ENCODE measurements at places on chromosomes 3 and 15.

DNA sequence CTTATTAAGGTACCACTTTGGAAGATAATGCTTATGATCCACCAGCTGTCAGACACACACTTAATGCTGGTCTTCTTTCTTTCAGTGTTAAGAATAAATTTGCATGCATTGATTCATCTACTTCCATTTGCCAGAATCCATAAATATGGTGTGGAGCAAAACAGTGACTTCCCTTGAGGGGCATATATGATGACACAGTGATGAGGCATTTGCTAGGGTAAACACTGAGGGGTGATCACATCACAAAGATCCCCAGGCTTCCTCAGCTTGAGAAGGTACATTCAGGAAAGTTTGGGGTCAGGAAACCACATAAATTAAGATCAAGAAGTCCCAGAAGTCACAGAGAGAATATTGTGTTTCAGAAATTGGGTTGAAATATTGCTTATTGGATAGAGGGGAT is 9.9 kb upstream of the ZBED2 start:
- DNase-seq: no peak

GRCh38 chr15:51267703-51268083 is 70.7 kb downstream of the CYP19A1 start:
- DNase-seq: no peak

- DNase-seq: no peak
These were observed 214.8 kb downstream of the FMN1 start for GRCh38 chr15:32979710-32980109.

DNA sequence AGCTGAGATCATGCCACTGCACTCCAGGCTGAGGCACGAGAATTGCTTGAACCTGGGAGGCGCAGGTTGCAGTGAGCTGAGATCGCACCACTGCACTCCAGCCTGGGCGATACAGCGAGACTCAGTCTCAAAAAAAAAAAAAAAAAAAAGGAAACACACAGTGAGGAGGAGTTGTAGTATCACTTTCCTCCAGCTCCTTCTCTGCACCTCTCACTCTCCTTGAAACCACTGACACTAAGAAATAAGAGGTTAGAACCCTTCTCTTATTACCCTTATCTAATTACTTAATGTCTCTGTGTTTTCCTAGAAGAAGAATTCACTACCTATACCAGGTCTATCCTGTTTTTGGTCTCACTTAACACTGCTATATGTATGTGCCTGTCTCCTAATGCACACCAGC is 31.7 kb downstream of the RAB27A start:
- no peak for DNase-seq

GRCh38 chr15:29382862-29383261 is 113.2 kb upstream of the NSMCE3 start:
- DNase-seq: no peak

GRCh38 chr3:80993241-80993945 is 768.1 kb downstream of the GBE1 start:
- DNase-seq: no peak

- DNase-seq: no peak
These were observed 56.9 kb upstream of the PHLDB2 start for GRCh38 chr3:111802163-111802625.

GRCh38 chr3:28637742-28638141 is 289.1 kb upstream of the AZI2 start:
- DNase-seq: no peak

DNA sequence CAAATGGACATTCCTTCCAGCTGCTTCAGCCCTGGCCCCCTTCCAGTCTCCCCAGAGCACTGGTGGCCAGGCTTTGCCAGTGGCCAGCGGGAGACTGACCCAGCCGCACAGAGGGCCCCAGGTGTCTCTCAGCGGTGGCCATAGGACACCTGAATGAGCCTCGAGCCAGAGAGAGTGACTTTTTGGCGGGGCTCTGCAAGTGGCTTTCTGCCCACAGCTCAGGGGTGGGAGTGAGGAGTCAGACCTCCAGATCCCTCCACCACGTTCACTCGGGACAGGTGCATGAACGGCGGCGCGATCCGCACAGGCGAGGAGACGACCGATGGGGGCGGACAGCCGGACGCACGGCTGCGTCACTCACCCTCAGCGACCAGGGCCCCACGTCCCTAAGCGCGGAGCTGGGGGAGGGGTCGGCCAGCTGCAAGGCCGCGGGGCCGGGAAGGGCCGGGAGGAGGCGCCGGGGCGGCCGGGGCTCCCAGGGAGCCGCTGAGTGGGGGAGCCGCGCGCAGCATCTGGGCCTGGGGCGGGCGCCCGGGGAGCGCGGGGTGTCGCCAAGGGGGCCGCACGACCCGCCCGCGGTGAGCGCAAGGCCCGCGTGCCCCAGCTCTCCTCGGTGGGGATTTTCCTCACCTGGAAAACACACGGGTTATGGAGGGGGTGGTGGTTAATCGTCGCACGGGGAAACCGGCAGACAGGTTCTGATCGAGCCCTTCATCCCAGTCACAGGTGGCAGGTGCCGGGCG is 57.1 kb downstream of the BDH1 start:
- DNase-seq: no peak

DNA sequence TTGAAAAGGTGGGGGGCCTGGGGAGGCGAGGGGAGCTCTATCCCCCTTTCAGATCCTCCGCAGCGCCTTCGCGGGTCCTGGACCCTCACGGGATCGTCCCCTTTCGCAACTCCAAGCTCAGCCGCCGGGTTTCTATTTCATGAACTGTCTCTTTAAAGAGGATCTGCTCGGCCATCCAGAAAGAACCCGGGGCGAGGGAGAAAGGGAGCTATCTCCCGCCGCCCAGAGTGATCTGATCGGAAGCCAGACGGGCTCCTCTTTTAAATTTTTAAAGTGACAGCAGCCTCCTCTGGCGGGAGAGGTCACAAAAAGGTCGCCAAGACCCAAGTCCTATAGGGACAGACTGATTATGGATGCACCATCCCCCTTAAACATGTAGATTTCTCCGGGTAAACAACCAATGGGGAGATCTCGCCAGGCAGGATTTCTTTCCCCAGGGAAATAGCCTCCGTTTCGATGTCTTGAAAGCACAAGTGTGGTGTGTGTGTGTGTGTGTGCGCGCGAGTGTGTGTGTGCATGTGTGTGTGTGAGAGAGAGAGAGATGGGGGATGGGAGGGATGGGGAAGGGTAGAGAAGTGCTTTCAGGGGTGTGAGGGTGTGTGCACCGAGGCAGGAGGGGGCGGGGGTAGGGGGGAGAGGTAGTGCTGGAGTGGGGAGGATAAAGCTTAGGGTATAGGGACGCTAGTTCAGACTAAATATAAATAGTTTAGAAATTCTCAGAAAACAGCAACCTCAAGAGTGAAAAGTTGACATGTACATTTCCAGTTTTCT is 516.1 kb downstream of the MECOM start:
- DNase-seq: no peak

DNA sequence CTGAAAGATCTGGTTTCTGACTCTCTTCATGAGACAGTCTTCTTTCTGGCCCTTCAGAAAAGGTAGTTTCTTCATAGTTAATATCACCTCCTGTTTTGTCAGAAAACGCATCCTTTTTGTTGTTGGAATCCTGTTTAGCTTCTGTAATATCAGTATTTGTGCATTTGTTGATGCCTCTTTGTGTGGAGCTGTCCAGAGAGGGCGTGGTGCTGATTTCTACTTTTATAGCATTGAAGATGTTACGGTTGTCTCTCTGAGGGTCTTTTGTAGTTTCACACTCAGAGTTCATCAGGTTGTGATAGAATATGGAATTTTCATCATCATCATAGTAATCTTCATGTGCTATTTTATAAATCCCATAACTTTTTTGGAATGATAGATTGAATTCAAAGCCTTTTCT is 8.9 kb downstream of the GPR149 start:
- no peak for DNase-seq

- DNase-seq: peak; percentile 15
These were observed 141.0 kb upstream of the MYRIP start for GRCh38 chr3:39668420-39668819.

- DNase-seq: no peak
These were observed at the start of gene PRICKLE2 for GRCh38 chr3:64224826-64225610. TSS of gene PRICKLE2 (minus strand) at chr3:64225466. CDS start at chr3:64198927, 26,539 bp downstream.

DNA sequence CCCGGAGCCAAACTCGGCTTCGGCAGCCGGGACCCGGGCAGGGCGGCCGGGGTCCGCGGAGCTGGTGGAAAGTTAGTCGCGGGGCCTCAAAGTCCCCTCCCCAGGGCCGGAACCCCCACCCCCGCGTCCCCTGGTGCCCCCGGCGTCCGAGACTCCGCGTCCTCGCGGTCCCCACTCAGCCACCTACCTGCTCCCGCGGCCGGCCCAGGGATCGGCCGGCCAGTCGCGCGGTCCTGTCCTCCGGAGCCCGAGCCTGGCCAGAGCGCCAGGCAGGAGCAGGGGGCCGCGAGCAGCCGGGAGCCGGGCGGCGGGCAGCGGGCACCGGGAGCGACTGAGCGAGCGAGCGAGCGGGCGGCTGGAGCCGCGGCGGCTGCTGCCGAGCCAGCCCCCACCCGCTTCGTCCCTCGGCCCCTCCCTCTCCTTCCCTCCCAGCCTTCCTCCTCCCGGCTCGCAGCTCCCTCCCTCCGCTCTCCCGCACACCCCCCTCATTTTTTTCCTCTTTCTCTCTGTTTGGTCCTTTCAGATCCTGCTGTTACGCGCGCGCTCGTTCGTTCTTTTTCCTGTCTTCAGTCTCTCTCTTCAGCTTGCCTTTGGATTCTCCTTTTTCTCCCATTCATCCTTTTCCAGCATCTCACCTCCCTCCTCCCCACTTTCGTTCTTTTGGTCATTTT is at the start of gene MEGF11:
Gene MEGF11, minus strand, starts transcription at position 333 of the 671 bp plus-strand sequence. CDS start 125,347 bp downstream, outside the sequence.
- no peak for DNase-seq

DNA sequence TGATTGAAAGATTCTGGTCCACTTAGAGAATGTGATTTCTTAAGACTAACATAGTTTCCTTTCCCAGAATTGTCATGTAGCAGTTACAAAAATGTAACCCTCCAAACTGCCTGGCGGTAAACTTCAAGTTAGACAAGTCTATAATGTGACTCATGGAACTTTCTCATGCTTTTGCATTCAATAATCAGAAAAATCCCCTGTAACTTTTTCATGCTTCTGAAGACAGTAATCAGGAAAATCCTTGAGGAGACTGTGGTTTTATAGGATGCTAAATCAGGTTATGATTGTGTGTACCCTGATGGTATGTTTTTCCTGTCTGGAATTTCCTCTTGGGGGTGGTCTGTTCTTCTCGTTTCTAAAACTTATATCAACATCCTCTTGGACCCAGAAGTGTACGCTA is 74.0 kb upstream of the RARB start:
- no peak for DNase-seq

DNA sequence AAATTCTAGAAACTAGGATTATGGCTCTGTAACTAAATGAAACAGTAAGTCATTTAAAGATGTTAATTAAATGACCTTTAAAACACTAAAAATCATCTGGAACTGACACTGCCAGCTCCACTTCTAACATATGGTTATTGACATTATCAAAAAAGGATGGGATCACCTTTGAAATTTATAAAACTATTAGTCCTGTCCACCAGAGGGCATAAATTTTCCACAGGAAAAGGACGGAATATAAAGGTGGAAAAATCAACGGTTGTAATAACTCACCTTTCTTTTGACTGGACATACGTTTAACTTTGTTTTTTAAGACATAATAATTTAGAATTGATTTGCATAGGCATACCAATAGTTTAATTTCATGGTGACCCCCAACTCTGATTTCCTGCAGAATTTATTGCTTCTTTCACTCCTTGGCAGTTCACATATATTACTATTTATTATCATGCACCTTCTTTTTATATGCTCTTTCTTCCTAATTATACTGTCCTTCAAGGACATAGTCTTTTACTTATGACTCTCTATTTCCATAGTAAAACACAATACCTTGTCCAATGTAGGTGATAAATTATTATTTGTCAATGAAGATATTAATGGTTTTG is 345.7 kb downstream of the CADM2 start:
- DNase-seq: no peak

All from CD4-positive, alpha-beta T cell treated with Interleukin-12 subunit alpha and Interleukin-12 subunit beta, for 1 hour (primary cell).